Fibroblast of skin of right biceps (primary cell): ENCODE measurements at places on chromosomes 13 and 19.
A peak's percentile ranks its signal among the peaks of the same experiment; 100 is the strongest.

- DNase-seq: peak; percentile 43
Measured at GRCh38 chr19:4967738-4968461, 1.0 kb upstream of the KDM4B start.

DNA sequence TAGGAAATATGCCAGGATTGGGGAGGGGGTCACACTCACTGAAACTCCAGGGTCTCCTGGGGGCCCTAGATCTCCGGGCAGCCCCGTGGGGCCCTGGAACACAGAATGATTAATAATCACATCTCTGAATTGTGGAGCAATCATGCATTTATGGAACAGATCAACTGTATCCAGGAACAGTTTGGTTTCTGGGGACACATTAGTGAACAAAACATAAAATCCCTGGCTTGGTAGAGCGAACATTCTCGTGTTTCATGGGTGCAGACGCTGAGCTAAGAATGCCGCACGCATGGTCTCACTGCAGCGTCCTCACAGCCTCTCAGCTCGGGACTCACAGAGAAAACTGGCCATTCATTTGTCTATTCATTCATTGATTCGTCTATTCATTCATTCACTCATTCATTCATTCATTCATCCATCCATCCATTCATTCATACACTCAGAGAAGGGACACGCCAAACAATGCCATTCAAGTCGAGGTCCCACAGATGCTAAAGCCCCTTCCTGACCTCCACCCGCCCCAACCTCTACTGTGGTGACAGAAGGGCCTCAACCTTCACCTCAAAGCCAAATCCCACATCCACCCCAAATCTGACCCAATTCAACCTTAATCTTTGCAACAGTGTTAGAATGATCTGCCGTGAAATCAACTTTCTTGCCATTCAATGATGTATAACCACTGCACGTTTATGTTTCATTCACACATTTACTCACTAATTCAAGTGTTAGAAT, 35.0 kb upstream of the OLFM2 start:
- no peak for DNase-seq

GRCh38 chr19:10292789-10293636, 3.3 kb downstream of the ICAM5 start:
- no peak for DNase-seq

- DNase-seq: no peak
Measured at GRCh38 chr19:17378271-17378670, 1.1 kb upstream of the PLVAP start.

- no peak for DNase-seq
Measured at GRCh38 chr13:71871176-71871754, 4.3 kb upstream of the DACH1 start.

DNA sequence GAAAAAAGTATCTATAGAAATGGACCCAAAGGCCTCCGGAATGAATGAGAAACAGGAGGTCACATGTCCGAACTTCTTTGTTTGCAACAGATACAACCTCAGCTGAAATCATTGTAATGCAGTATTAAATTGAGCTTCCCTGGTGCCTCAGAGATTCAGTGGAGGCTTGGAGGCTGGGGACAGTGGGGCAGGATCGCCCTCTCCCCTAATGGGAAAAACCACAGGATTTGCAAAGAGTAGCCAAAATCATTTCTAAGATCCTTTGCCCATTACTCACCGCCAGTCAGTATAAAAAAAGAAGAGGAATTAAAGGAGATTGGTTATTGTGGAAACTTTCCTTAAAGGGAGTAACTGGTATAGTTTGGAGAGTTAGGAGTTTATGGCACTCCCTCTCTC, 30.4 kb upstream of the IRS2 start:
- DNase-seq: peak; percentile 92

GRCh38 chr13:102402290-102402689, 442 bp upstream of the FGF14 start:
- DNase-seq: peak; percentile 51

DNA sequence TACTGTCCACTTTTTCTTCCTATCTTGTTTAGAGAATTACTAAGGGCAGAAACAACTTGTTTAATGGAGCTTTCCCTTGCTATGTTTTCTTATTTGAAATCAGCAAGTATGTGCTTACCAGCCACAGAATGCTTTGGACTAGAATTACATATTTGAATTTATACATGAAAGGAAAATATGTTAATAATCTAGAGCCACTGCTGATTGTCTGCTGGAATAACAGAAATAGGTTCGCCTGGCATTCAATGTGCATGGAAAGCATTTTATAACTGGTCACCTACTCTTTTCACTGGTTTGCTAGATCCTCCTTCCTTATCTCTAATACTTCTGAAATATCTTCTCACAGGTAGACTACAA, 8.0 kb downstream of the EFNB2 start:
- DNase-seq: no peak

- peak; percentile 22 for DNase-seq
Measured at GRCh38 chr13:49400755-49401659, 42.9 kb downstream of the CAB39L start.
